ENCODE measurements at places on chromosomes 1 and 21.

DNA sequence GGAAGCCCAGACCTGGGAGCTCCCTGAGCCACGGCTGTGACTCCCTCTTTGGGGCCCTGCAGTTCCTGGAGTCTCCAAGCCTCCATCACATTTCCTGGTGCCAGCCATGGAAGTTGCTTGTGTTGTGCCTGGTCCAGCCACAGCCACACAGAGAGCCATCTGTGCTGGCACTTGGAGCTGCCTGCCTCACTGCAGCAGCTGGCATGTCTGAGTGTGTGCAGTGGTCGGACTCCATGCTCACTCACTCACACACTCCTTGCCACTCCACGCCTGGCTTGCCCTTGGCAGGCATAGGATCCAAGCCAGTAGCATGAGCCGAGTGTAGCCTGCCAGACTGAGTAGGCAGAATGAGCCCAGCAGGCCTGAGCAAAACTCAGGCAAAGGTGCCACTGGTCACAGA lies 516.3 kb upstream of the BEND5 start:
- DNase-seq, result no peak

DNA sequence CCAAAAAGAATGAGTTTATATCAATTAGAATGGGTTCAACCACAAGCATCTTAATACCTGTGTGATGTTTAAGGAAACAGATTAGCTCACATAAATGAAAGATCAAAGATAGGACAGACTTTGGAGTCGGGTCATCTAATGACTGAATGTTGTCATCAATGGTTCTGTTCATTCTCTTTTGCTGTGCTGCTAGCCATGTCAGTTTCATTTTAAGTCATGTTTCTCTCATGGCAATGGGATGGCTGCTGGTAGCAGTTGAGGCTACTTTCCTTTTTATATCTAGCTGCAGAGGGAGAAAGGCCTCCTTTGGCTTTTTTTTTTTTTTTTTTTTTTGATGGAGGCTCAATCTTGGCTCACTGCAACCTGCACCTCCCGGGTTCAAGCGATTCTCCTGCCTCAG lies 86.9 kb upstream of the SPAG17 start:
- DNase-seq, result peak; percentile 11

GRCh38 chr1:154583773-154584172 lies 16.2 kb downstream of the CHRNB2 start:
- DNase-seq, result no peak

- no peak for DNase-seq
Measured at GRCh38 chr1:9422911-9423505, 116.3 kb upstream of the SLC25A33 start.

DNA sequence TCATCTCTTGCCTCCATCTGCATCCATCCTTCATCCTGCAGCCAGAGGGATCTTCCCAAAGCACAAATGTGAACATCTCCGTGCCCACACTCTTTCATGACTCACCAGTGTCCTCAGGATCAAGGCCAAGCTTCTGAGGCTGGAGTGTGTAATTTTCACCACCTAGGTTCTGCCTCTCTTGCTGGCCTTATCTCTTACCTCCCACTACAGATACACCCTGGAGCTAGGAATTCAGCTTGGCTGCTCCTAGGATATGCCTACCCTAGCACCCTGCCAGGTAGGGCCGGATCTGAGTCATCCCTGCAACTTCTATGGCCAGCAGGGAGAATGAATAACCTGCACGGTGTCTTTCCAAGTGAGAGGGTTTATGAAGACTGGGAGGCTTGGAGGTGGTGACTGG lies 208.7 kb upstream of the CSF3R start:
- no peak for DNase-seq

- DNase-seq, result peak; percentile 71
Measured at GRCh38 chr21:31866077-31866511, 6.7 kb upstream of the HUNK start.

- DNase-seq, result no peak
Measured at GRCh38 chr1:198399452-198399851, 141.0 kb downstream of the ATP6V1G3 start.

DNA sequence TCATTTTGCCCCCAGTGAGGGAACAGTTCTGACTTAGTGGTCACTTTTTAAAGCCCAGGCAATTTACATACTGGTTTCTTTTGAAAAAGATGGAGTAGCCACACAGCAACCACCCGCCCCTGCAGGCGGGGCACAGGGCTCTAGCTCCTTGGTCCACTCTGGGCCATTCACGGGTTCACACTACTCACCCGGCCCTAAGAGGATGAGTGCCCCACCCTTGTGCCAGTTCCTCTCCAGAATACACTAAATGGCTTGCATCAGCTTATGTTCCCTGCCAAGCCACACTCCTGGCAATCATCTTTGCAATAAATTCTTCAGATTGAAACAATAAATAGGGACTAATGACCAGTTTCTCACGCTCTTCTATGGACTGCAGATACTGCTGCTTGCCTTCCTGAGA lies 15.7 kb upstream of the ATP13A2 start:
- DNase-seq, result no peak

All from GM13976 (cell line).